ENCODE measurements at places on chromosomes 2 and 18.

DNA sequence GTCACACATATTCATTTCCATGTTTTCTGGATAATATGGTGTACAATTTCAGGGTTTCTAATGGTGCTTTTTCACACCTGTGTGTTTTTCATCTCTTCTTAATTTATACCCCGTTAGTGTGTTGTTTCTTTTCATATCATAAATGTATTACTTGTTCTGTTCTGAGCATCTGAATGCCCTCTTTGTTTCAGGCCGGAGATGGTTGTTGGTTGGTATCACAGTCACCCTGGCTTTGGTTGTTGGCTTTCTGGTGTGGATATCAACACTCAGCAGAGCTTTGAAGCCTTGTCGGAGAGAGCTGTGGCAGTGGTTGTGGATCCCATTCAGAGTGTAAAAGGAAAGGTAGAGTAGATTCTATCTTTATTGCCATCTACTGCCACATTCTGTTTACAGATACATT lies 45.1 kb upstream of the TBR1 start:
- DNase-seq: no peak

DNA sequence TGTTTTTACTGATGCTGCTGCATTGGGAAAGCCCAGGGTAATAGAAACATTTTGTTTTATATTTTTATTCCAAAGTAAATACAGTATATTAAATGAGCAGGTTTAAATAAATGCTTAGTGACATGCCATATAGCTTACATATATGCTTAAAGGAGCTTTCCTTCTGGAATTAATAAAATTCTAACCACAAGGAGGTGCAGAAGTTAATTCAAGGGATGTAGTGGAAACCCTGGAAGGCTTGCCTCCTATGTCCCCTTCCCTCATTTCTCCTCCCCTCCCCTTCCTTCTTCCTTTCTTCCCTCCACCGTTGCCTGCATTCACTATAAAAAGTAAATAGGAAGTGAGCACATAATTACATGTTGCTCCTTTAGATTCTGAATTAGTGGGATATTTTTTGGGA lies 96.3 kb downstream of the UBE2E3 start:
- DNase-seq: no peak

- DNase-seq: peak; percentile 74
Observed at GRCh38 chr2:1886405-1886992, 142.2 kb upstream of the PXDN start.

DNA sequence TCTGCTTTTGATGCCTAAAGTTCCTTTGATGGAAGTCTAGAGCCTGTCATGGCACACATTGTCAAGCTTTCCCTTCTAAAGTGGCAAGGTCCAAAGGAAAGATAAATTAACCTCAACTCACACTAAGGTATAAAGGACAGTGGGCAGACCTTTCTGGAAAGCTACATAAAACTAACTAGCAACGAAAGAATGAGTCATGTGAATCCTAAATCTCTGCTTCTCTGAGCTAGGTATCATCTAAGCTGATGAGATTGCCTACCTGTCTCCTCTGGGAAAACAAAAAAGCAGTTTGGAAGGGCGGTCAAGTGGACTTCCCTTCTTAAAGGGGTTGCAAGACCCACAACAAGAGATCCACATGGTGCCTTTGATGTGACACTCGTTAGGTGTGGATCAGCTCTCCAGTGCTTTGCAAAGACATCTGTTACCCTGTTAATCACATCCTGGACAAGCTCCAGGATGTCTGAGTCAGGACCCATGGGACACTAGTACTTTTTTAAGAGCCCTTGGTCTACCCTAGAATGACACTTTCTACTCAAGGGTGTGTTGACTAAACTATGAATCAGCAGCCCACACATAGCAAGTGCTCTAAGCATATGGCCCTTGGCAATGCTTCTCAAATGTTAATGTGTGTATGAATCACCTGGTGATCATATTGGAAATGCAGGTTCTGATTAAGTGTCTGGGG lies 173.5 kb downstream of the ALK start:
- peak; percentile 23 for DNase-seq

DNA sequence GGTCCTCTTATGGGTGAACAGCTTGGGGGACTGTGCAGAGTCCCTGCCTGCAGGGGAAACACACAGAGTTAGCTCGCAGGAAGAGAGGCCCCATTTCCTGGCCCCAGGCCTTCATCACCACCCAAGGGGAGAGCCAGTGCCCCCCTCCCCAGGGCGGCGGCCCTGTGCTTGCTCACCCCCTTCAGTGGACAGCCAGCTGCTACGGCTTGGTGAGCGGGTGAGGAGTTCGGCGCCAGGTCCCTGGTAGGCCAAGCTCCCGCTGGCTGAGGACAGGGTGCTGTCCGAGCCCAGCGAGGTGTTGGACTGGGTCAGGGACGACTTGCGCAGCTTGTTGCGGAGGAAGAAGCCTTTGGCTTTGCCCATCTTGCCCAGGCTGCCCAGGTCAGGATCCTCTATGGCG lies 17.2 kb upstream of the SFXN5 start:
- no peak for DNase-seq

GRCh38 chr2:58710795-58711279 lies 469.7 kb upstream of the FANCL start:
- no peak for DNase-seq

- no peak for DNase-seq
Observed at GRCh38 chr2:28293416-28293815, 99.2 kb upstream of the FOSL2 start.

DNA sequence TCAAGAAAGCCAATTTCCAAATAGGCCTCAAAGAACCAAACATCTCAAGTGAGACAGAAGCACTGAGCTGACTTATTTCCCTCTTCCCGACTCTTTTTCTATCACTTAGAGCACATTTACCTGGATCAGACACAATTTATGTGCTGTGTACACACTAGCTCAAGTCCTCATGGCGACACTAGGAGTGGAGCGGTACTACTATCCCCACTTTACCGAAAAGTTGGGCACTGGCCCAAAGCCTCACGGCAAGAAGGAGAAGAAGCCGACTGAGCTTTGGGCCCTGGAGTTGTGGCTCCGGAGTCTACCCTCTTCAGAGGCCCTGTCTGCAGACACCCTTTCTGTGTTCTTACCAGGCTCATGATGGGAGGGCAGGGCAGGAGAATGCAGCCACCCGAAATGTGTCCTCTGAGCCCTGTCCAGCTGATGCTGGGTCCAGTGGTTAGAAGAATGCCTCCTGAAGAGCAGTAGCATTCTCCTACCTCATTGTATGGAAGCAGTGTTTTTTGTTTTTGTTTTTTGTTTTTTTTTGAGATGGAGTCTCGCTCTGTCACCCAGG lies 91.7 kb upstream of the CNGA3 start:
- DNase-seq: no peak

DNA sequence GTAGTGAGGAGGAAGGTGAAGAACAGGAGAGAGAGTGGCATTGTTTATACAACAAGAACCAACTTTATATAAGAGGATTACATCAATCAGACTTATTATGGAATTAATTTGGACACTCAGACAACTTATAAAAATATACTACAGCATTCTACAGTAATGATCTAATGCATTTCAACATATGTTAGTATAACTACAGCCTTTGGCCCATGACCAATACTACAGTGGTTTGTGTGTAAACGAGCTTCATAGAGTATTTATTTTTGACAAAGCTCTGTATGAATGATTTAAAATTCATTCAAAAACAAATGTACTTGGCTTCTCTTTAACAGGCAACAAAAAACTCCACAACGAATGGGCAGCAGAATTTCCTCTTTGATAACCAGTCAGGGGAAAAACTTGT lies 72.8 kb downstream of the ZNF521 start:
- DNase-seq: no peak

DNA sequence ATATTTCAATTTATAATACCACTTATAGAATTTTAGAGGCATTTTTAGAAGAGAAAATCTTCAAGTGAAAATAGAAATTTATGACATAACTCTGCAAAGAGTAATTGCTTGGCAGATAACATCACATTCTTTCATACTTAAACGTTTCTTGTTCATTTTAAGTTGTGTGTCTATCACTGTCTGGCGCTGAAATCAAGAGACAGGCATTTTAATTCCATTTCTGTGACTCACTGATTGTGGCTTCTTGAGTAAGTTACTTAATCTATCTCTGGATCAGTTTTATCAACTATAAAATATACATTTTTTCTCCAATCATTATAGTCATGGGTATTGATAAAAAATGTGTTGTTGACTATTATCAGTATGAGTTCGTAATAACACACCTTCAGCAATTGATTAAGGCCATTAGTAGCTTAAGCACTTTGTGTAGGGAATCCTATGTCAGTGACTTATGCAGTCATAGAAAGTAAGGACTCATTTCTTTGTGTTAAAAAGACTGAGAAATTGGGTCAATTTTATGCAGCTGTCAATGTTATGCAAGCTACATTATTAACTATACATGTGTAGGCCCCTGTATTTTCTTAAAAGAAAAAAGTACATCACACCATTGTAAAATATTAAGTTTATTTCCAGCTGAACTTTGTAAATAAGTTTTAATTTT lies 497.3 kb downstream of the CCDC85A start:
- DNase-seq: no peak

- DNase-seq: no peak
Observed at GRCh38 chr2:108640731-108641130, 78.6 kb upstream of the RANBP2 start.

DNA sequence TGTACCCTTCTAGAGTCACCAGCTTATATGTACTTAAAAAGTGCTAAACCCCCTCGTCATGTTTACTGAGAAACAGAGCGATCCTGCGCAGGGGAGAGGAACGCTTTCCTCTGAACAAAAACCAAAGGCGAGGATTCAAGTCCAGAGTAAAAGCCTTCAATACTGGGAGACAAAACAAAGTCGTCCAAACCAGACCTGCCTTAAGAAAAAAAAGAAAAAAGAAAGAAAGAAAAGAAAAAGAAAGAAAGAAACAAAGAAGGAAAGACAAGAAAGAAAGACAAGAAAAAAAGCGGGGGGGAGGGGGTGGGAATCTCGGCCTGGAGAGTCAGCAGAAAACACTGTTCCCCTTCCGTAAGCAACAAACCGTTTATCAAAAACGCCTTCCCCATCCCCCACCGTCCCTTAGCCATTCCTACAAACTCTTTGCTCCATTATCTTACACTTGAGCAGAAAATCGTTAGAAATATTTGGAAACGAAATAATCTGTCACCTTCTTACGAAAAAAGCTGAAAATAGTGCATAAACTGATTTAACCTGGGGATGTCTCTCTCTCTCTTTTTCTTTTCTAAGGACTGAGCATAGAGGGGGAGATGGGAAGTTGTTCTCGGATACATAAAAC lies 3.3 kb downstream of the PTGR3 start:
- DNase-seq: no peak

GRCh38 chr2:158291544-158292180 lies 164.9 kb downstream of the CCDC148 start:
- no peak for DNase-seq

DNA sequence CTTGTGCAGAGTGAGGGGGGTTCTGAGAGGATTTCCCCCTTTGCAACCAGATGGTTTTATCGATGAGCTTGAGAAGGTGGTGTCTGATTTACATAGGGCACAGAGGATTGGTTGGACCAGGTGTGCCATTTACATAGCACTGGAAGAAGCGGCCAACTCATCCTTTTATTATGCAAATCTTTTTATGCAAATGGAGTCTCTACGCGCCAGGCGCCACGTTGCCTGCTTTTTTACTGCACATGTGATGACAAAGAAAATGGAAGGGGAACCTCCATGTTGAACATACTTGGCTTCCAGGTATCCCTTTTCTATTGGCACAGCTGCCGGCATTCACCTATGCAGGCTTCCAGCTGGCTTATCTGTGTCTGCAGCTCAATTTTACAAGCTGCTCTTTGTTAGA lies 18.4 kb upstream of the TXNL4A start:
- no peak for DNase-seq

DNA sequence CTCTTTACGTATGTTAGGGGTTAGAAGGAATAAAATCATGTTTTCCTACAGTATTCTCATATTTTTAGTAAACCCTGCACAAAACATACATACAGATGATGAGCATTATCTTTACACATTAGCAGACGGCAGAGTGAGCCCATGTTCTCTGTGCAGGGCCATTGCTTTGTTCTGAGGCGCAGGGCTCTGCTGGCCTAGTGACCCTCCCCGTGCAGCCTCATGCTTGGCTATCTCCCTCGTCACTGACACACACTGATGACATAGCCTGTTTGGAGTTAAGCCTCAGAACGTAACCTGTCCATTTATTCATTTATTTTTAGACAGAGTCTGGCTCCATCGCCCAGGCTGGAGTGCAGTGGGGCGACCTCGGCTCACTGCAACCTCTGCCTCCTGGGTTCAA lies 115.9 kb upstream of the FOSL2 start:
- no peak for DNase-seq

DNA sequence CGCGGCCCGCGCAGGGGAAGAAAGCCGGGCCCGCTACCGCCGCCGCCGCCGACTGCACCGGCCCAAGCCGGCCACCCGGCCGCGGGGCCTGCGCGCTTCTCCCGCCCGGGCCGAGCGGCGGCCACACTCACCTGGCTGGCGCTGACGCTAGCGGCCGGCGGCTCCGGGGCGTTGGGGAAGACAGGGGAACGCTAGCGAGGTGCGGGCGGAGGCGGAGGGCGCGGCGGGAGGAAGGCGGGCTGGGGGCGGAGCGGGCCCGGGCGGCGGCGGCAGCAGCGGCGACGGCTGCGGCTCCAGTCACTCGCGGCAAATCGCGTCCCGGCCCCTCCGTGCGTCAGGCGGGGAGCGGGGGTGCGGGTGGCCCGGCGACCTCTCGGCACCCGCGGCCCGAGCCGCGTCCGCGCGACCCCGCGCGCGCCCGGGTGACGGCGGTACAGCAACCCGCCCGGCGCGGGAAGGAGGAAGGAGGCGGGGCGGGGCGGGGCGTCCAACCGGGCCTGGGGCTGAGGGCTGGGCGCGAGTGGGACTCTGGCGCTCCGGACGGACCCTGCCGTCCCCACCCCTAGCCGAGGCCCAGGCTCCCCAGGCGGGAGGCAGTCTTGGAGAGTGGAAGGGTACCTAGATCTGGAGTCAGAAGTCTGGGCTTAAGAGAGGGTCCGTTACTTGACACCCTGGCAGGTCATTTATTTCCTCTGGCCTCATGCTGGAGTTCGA lies at the start of gene SESTD1:
TSS of gene SESTD1 (minus strand) at position 465 of the 714 bp plus-strand sequence. CDS start 72,991 bp downstream, outside the sequence.
- peak; percentile 40 for DNase-seq

DNA sequence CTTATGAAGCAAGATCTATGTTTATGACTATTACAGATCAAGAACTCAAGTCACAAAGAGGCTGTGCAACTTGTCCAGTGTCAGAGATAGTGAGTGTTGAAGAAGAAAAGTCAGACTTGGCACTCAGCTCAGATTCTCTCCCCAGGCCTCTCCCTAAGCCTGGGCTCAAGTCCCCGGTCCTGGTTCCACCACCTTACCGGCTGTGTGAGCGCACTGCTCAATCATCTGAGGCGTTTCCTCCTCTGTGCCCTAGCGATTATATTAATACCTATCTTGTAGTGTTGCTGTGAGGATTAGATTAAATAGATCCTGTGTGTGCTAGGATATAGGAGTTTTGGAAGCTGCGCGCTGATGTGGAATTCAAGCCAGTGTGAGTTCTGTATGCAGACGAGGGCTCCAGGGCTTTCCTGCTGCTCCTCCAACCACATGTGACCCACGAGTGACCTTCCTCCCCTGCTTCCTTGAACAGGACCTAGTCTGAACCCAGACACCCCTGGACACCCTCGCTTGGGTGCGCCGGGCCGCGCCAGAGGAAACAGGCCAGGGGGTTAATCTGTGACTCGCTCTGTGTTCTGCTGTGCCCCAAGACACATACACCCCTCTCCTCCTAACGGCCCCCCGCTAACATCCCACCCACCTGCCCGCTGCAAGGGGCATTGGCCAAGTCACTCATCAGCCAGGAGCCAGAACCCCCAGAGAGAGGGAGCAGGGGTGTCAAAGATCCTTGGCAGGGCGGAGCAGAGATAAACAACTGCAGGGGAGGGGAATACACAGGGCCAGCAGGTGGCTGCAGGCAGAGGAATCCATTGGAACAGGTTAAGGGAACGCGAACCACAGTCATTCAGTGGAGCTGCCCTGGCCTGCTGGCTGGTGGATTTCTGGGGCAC lies 38.3 kb downstream of the TNS1 start:
- no peak for DNase-seq

Data from BE2C (cell line).